HCT116 (cell line): ENCODE measurements at places on chromosomes 6 and 20. TPM values are rescaled to one million over a fixed set of nuclear protein-coding genes. Genes with fewer than 3 reads are reported as not detected.

FNDC11 gene
- total RNA-seq = 5.5 TPM

IL20RA gene
- total RNA-seq = 1.1 TPM

TRIM31 gene
- total RNA-seq = not detected

CST1 gene
- not detected for total RNA-seq
